Fibroblast of skin of right quadriceps (primary cell): ENCODE measurements at places on chromosomes 12 and 14.

DNA sequence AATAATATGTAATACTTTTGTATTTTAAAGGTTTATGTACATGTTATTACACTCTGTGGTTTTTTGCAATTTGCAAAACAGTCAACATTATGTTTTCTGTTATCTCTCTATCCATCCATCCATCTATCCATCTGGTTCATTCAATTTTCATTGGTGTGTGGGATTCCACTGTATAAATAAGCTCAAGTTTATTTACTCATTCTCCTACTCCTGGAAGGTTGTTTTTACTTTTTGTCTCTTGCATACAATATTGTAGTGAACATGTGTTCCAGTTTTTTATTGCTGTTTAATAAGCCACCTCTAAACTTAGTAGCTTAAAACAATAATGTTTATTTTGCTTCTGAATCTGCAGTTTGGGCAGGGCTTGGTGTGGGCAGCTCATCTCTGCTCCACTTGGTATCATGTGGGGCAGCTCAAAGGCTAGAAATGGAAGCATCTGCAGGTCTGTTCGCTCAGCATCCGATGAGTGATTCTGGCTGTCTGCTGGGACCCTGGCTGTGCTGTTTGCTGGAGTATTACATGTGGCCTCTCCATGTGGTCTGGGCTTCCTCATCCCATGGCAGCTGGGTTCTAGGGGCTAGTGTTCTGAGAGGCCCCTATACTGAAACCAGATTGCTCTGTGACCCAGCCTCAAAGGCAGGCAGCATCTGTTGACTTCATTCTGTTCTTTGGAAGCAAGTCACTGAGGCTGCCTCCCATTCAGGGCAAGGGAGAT lies 98.8 kb downstream of the SLC25A47 start:
- DNase-seq = no peak

- DNase-seq = peak; percentile 67
These were observed 2.0 kb upstream of the CCDC197 start for GRCh38 chr14:93994919-93995682.

- DNase-seq = no peak
These were observed 4.0 kb downstream of the STX2 start for GRCh38 chr12:130835011-130835410.

GRCh38 chr14:54537651-54538050 lies 27.9 kb downstream of the CGRRF1 start:
- no peak for DNase-seq

DNA sequence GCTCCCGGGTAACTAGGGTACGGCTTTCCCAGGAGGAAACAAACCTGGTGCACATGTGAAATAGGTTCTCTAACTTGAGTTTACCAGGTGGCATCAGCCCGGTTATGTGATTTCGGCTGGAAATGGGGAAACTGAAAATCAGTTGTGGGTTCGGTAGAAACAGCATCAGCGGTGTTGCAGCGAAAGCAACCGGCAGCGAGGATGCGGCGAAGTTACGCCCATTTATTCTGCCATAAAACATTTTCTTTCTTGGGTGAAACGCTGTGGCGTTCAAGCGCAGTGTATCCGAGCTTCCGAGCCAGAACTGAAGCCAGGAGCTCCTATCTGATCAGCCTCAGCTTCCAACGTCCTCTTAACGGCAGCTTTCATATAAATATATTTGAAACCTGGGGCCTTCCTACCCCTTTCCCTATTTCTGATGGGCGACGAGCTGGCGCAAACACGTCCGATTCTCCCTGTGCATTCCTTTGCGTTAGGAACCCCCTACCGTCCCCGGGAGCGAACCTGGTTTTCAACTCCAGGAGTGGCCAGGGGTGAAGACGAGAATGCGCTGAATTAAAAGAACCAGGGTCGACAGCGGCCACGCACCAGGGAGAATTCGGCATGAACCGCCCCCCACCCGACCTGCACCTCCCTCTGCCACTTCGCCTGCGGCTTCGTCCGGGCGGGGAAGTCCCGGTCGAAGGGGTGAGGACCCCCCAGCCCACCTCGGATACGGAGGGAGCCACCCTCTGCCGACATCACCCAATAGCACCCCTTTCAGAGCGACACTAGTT lies 1.6 kb downstream of the DPF3 start:
- peak; percentile 31 for DNase-seq

- DNase-seq = peak; percentile 94
These were observed 56.1 kb upstream of the FUT8 start for GRCh38 chr14:65356327-65356836.

DNA sequence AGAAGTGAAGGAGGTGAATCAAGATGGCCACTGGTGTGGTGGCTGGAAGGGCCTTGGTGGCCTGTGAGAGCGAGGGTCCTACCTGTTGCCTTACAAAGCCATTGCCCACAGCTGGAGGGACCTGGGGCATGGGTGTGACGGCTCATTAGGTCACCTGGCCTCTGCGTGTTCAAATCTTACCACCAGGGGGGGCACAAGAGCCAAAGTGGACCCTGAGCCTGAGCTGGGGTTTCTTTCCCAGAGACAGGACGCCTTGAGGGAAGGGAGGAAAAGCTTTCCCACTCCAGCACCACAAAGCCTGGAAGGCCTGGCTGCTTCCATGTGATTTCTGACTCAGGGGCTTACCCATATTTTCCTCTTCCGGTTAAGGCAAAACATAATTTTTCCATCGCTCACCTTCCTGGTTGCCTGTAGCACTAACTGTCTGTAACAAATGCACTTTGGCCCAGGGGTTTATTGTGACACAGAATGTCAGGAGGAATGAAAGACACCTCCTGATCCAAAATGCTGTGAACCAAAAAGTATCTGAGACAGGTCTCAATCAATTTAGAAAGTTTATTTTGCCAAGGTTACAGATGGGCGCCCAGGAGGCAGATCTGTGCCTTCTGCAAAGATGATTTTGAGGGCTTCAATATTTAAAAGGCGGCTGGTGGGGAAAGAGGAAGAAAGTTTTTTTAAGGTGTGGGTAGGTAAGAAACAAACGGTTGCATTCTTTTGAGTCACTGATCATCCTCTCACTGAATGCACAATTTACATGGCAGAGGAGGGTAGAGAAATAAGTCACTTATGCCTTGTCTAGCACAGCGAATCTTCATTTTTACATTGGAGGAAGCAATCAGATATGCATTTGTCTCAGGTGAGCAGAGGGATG lies 4.3 kb upstream of the CD9 start:
- DNase-seq = peak; percentile 84

DNA sequence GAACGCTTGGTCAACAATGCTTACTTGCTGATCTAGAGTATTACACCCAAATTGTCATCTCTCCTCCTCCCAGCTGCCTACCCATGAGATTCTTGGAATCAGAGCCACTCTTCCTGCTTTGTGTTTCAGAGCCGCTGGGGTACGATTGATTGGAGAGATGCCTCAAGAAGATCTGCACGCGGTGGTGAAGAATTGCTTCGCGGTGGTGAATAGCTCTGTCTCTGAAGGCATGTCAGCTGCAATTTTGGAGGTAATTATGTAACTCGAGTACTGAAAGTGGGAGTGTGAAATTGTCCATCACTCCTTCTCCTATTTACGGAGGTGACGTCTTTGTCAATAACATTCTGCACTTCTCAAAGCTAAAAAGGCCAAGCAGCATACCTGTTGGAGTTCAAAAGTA lies 93.9 kb downstream of the GLT1D1 start:
- DNase-seq = no peak

DNA sequence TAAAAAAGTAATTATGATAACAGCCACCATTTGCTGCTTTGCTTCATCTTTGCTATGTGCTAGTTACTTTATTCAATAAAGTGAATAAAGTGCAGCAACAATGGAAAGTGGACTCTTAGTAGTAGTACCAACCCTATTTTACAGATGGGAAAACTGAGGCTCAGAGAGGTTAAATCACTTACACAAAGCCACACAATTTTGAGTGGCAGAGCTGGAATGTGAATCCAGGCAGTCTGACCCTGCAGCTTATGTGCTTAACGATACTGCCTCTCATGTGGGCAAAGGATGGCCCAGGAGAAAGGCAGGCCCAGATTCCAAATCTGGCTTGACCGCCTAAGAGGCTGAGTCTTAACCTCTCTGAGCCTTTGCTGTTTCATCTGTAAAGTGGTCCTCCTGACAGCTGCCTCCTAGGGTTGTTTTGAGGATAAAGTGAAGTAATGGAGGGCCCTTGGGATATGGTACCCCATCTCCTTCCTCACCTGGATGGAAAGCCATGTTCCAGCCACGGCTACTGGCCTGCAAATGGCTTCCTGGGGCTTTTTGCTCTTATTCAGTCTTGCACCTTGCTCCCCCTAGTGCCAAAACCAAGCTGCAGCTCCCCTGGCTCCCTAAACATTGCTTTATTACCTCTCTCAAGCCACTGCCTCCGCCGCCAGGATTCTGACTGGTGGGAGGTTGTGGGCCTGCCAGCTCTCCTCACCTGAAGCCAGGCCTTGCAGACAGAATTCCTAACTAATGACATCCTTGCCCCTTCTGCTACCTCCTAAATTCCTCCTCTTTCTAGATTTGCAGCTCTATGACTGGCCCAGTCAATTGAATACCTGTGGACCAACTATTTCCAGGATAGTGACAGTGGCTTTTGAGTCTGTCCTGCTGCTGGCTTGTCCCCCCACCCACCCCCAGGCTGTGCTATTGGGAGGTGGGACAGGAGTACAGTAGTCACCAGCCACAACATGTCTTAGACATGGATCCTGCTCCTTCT lies 283.3 kb upstream of the PWP1 start:
- DNase-seq = peak; percentile 58

- DNase-seq = no peak
These were observed 75.6 kb upstream of the FLRT2 start for GRCh38 chr14:85454226-85454813.

DNA sequence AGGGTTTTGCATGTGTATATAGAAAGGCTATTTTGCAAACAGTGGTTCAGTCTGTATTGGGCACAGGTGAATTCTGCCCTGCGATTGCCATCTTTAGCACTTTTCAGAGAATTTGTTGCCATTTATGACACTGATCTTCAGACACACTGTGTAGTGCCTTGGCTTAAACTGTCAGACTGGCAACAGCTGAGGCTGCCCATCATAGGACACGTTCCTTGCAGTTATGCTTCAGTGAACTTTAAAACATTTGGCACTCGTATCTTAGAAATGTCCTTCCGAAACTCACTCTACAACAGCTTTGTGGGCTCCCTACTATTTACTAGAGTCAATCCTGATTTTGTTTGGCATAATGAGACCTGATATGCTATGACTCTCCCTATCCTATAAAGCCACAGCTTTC lies 29.1 kb downstream of the AP5M1 start:
- no peak for DNase-seq

DNA sequence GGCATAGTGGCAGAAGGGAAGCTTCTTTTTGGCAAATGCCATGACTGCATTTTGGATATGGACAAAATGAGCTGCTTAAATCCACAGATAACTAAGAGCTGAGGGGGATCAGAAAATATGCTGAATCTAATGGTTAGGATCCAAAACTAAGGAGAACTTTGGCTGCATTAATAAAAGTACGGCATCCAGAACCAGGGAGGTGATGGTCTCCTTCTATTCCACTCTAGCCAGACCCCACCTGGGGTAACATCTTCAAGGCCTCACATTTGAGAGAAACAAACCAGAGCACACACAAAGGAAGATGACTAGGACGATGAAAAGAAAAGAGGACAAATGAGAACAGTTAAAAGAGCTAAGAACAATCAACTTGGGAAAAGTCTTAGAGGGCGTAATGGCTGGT lies 27.6 kb downstream of the NT5DC3 start:
- no peak for DNase-seq
